ENCODE measurements at places on chromosomes 4 and X.

GRCh38 chr4:141922236-141922635, 285.9 kb downstream of the IL15 start:
- H3K36me3 ChIP-seq = no peaks in the 10 kb centered on the region
- H3K4me3 ChIP-seq = no peak overlapping the region
- no peak overlapping the region for H3K27ac ChIP-seq
- H3K27me3 ChIP-seq = no peaks in the 10 kb centered on the region

- no peak overlapping the region for H3K27ac ChIP-seq
- no peak for DNase-seq
- H3K4me1 ChIP-seq = no peaks in the 10 kb centered on the region
- H3K4me3 ChIP-seq = no peak overlapping the region
- H3K36me3 ChIP-seq = no peaks in the 10 kb centered on the region
- no peaks in the 10 kb centered on the region for H3K27me3 ChIP-seq
Observed at GRCh38 chr4:169024762-169025161, 14.7 kb upstream of the CBR4 start.

- H3K4me3 ChIP-seq = no peak overlapping the region
- no peaks in the 10 kb centered on the region for H3K4me1 ChIP-seq
- no peak overlapping the region for H3K27ac ChIP-seq
- H3K36me3 ChIP-seq = no peaks in the 10 kb centered on the region
- DNase-seq = no peak
- H3K27me3 ChIP-seq = no peaks in the 10 kb centered on the region
Observed at GRCh38 chr4:74503580-74503979, 58.6 kb downstream of the AREG start.

- H3K36me3 ChIP-seq = no peaks in the 10 kb centered on the region
- H3K4me3 ChIP-seq = no peak overlapping the region
- peaks cover 10% of the 10 kb centered on the region for H3K4me1 ChIP-seq
- no peak for DNase-seq
- H3K27me3 ChIP-seq = no peaks in the 10 kb centered on the region
- no peak overlapping the region for H3K27ac ChIP-seq
Observed at GRCh38 chr4:15042529-15043167, 40.4 kb downstream of the CPEB2 start.

DNA sequence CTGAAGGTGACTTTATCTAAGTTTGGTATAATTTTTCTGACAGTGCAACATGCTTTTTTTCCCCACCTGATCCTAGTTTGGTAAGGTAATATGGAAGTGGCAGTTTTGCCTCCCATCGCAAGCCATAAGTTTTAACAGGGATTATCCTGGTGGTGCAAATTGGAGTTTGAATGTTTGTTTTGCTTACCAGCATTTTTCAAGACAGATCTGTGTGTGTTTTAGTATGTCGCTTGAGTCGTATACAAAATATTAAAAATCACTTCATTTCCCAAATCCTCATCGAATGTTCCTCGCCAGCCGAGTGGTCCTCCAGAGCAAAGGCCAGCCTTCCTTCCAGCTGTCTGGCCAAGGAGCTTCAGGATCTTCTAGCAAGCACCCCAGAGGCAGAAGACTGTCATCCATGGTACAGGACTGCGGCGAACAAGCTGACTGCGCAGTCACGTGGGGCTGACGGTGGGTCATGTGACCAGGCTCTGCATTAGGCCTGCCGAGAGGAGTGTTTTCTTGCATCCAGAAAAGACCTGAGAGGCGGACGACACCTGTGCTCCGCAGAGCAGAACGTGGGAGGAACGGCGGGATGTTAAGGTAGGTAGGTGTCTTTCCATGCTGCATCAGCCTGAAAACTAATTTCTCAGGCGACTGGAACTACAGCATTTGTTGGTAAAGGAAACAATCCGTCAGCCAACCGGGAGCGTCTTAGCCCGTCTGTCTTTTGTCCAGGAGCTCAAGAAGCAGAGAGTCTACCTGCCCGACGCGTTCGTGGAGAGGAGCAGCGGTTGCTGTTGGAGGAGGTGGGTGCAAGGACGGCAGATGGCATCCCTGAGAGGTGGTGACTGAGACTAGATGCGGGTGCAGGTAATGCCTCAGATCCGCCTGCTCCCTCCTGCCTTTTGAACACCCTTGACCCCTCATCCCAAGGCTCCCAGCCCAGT, at the start of gene GPRASP3:
GPRASP3 (plus strand) TSS at position 507 of the 932 bp plus-strand sequence. CDS start 28,253 bp downstream, outside the sequence.
- H3K27me3 ChIP-seq = 0 out of 2 replicates have a peak, but pooled peaks cover 3% of the 10 kb centered on the region
- peak; percentile 70 for DNase-seq
- peak within 1 kb of the TSS; percentile 51 for H3K27ac ChIP-seq
- H3K4me3 ChIP-seq = peak within 1 kb of the TSS; percentile 91
- peaks cover 15% of the 10 kb centered on the region for H3K4me1 ChIP-seq

DNA sequence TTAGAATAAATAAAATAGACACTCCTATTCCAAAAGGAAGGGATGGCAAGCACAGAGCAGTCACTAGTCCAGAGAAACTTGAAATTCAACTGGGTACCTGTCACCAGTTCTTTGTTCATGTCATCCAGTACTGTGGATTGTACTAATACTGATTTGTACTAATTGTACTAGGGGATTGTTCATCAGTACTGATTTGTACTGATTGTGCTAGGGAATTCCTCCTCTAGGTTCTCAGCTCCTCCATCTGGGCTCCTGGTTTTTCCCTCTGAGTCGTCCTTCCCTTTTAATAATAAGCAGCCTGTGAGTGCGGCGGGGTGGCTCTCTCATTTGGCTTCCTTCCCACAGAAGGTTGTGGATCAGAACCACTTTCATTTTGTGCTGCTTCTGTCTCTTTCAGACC, 31.0 kb upstream of the SOD3 start:
- H3K27me3 ChIP-seq = no peaks in the 10 kb centered on the region
- peaks cover 5% of the 10 kb centered on the region for H3K4me1 ChIP-seq
- no peaks in the 10 kb centered on the region for H3K36me3 ChIP-seq
- H3K27ac ChIP-seq = no peak overlapping the region
- no peak overlapping the region for H3K4me3 ChIP-seq

DNA sequence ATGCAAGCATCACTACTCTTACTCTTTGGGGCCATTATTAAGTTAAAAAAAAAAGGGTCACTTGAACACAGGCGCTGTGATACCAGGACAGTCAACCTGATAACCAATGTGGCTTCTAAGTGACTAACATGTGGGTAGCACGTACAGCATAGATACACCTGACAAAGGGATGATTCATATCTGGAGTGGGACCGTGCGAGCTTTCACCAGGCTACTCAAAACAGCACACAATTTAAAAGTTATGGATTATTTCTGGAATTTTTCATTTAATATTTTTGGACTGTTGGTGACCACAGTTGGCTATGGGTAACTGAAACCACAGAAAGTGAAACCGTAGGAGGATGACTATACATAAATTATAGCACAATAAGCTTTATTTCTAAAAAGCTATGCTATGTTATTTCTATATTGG, 113.8 kb upstream of the STIM2 start:
- H3K36me3 ChIP-seq = no peaks in the 10 kb centered on the region
- no peak overlapping the region for H3K4me3 ChIP-seq
- no peaks in the 10 kb centered on the region for H3K4me1 ChIP-seq
- no peaks in the 10 kb centered on the region for H3K27me3 ChIP-seq
- H3K27ac ChIP-seq = no peak overlapping the region
- no peak for DNase-seq

DNA sequence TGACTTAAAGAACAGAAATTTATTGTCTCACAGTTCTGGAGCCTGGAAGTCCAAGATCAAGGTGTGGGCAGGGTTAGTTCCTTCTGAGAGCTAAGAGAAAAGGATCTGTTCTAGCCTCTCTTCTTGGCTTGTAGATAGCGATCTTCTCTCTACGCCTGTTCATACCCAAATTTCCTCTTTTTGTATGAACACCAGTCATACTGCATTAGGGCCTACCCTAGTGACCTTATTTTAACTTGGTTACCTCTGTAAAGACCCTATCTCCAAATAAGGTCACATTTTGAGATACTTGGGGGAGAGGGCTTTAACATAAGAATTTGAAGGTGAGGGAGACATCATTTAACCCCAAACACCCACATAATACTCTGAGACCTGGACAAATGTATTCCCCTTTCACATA, 55.6 kb upstream of the SPP1 start:
- H3K27ac ChIP-seq = peak overlapping the region; percentile 99
- peak overlapping the region; percentile 54 for H3K4me3 ChIP-seq
- H3K27me3 ChIP-seq = peaks cover 10% of the 10 kb centered on the region
- H3K36me3 ChIP-seq = peaks cover 29% of the 10 kb centered on the region
